NCI-H510A treated with DMSO at 0.1 percent for 48 hours (cell line): ENCODE measurements at places on chromosomes 6 and 20.

GRCh38 chr20:12040261-12040660 lies 122.6 kb downstream of the BTBD3 start:
- DNase-seq, result no peak

GRCh38 chr6:155310596-155310995 lies 3.7 kb downstream of the TFB1M start:
- no peak for DNase-seq

DNA sequence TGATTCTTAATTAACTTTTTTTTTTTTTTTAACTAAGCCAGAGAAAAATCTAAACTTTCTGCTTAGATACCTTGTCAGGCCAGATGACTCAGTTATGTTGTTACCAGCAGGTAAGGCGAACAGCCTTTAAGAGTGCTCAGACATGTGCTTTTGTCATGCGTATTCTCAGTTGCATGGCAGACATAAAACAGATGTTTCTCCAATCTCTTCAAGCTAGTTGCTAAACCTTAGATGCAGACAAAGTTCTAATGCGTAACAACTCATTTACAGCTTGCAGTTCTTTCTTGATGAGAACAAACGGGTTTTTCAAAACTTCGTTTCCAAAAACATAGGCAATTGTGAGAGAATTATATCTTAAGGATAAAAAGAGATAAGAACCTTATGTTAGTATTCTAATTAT lies 49.6 kb upstream of the GFRAL start:
- DNase-seq, result no peak

- no peak for DNase-seq
Measured at GRCh38 chr6:125742464-125743120, 6.8 kb upstream of the HEY2 start.

- no peak for DNase-seq
Measured at GRCh38 chr6:44435500-44435899, 48.0 kb downstream of the CDC5L start.

GRCh38 chr6:3347826-3348225 lies 89.1 kb downstream of the PSMG4 start:
- no peak for DNase-seq

GRCh38 chr6:74577619-74578018 lies 628.2 kb downstream of the COL12A1 start:
- DNase-seq, result no peak

GRCh38 chr20:54486585-54486984 lies 11.2 kb downstream of the DOK5 start:
- DNase-seq, result no peak

- DNase-seq, result no peak
Measured at GRCh38 chr20:36950414-36951197, 902 bp downstream of the SAMHD1 start.

GRCh38 chr20:41147767-41148191 lies 10.4 kb downstream of the PLCG1 start:
- no peak for DNase-seq

DNA sequence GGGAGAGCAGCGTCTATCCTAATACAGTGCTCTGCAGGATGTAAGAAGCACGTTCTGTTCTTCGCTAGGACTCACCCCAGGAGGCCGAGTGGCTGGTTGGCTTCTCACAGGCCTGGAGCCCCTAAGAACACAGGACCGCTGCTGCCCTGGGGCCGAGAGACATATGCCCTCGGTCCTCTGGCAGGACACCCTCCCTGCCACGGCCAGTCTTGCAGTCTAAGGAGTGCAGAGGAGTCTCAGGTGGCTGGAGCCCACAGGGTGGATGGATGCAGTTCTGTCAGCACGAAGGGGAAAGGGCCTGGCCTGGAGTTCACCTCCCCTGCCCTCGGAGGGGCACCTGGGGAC lies 96.5 kb downstream of the SMOC2 start:
- no peak for DNase-seq

DNA sequence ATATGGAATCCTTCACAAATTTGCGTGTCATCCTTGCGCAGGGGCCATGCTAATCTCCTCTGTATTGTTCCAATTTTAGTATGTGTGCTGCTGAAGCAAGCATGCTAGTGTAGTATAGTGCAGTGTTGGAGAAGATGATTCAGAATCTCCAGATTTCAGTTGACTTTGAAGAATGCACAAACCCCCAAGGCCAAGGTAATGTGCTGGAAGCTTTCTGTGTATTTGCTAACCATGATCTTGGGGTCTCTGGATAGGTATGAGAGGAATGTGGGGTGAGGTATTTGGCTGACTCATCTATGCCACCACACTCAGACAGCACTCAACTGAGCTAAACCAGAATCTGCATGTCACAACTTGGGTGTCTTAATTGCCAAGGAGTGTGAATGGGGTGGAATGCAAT lies 42.6 kb upstream of the DEK start:
- no peak for DNase-seq

DNA sequence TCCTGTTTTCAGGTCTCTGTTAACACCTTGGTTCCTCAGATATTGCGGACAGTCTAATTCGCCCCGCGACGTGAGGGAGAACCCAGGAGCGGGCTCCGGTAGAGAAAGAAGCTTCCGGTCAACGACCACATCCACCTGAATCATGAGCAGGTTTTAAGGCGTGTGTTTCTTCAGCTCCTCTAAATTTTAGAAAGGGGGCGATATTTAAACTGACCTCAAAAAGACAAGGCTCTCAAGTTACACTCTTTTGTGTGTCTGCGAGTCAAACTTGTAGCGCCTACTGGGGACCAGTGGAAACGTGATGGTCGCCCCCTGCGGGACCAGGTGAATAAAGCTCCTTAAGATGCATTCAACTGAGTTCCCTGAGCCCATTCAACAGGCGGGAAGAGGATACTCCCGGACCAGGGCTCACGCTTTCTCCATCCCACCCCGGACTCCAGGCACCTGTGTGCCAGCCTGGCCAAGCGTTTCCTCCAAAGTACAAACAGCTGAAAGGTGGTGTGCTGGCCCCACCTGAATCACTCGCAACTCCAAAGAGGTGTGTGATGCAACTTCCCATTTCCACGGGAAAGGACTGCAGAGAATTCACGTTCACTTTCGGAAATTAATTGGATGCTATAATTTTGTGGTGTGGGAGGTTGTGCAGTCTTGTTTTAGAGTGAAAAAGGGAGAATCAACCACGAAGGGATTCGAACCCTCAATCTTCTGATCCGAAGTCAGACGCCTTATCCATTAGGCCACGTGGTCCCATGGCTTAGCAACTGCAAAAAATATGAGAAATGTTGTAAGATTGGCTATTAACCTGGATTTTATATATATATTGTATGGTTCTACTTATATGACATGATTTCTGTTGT lies 17.0 kb downstream of the GPX5 start:
- DNase-seq, result no peak

- DNase-seq, result no peak
Measured at GRCh38 chr20:37775200-37775599, 81.4 kb downstream of the CTNNBL1 start.

DNA sequence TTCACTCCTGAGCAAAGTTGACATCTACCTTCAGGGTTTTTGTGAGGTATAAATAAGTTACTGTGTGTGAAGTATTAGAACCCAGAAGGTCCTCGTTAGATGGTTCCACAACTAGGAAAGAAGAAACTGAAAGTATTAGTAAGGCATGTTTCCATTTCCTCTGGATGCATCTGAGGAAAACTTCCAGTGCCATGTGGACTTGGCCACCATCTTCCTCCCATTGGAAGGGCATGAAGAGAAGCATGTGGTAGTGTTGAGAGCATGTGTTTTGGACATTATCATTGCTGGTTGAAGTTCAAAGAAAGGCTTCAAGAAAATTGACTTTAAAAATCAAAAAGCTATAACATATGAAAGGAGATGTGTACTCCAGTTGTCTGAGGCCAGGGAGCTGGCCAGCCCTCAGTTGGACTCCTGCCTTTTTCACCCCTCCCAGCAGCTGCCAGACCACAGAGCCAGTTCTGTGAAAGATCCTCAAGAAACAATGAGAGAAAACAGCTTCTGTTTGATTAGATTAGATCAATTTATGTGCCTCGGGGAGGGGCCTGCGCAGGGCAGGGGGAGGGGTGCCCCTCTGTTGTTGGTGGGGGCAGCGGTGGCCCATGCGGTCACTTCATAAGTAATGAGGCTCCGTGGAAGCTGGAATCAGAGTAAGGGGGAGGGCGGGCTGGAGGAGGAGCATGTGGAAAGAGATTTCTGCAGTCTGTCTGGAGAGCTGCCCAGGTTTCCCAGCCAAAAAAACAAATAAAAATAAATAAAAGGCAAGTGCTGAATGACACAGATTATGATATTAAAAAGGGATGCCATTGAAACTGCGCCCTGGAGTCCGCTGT lies 154.0 kb downstream of the JARID2 start:
- DNase-seq, result peak; percentile 56

- no peak for DNase-seq
Measured at GRCh38 chr20:63497138-63497945, 1.5 kb downstream of the EEF1A2 start.

DNA sequence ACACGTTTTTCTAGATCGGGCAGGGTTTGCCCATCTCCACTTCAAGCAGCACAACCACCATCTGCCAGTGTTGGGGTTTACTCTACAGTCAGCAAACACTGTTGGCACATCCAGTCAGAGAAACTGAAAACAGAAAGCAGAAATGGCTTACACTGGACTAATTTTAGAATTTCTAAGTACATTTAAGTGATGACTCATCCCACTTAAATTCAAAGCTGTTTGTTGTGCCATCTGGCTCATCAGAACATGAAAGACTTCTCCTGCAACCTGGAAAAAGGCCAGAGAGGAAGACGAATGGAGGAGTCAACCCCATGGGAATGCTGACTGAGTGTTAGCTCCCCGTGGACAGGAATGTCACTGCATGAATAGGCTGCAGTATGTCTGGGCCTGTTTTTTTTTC lies 21.8 kb downstream of the FAM209B start:
- no peak for DNase-seq

GRCh38 chr20:60465993-60466686 lies 507.9 kb downstream of the CDH26 start:
- no peak for DNase-seq

DNA sequence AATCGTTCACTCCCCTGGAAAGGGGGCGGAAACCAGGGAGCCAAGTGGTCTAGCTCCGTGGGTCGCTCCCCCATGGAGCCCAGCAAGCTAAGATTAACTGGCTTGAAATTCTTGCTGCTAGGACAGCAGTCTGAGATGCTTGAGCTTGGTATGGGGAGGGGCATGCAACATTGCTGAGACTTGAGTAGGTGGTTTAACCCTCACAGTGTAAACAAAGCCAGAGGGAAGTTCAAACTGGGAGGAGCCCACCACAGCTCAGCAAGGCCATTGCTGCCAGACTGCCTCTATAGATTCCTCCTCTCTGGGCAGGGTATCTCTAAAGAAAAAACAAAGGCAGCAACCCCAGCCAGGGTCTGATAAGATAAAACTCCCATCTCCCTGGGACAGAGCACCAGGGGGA lies 43.2 kb downstream of the COL21A1 start:
- DNase-seq, result no peak

- no peak for DNase-seq
Measured at GRCh38 chr6:87276624-87277023, 45.8 kb upstream of the SMIM8 start.

DNA sequence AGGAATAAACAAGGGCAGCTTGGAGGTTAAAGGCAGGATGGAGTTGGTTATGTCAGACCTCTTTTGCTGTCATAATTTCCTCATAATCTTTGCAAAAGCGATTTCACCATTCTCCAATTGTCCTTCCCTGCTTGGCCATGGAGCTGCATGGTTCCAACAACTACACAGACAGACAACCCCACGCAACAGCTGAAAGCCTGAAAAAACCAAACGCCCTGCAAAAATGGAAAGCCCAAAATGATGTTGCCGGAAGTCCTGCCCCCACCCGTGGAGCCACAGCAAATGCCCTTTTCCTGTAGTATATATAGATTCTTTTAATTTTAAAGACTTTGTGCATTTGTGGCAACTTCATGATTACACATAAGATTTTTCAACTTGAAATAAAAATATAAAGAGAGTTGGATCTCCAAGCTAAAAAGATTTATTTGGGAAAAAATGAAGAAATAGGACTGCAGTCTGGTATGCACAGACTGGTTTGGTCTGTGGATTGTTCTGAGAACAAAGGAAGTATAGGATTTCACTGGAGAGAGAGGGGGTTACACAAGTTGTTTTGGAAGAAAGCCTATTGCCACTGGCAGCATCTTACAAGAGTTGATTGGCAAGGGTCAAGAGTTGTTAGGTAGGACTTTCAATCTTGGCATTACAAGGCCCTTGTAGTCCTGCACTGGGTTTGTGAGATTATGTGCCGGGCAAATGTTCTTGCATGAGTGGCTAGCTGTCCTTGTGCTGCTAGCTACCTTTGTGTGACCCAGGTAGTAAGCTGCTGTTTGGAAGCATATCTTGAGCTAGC lies 190.0 kb downstream of the C6orf118 start:
- DNase-seq, result no peak

DNA sequence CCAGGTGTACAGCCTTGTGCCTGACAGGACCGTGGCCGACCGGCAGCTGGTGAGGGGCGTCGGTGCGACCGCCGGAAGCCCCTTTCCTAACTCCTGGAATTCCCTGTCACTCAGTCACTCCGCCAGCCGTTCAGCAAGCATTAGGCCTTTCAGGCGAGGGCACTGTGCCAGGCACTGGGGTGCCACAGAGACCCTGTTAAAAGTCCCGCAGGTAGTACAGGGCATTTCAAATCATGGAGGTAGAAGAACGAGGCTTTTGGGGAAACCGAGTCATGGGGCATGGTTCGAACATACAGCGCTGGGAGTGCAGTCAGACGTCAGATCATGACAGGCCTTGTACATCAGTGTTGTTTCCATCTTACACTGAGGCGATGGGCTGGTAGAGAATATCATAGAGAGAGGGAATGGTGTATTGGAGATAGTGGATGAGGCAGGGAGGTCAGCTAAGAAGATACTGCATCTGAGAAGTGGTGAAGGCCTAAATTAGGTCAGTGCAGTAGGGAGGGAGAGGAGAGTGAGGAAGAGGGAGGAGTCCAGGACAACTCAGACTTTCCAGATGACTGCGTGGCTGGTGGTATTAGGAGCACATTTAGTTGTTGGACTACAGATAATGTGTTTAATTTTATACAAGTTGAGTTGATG lies 892 bp upstream of the DXO start:
- DNase-seq, result no peak

DNA sequence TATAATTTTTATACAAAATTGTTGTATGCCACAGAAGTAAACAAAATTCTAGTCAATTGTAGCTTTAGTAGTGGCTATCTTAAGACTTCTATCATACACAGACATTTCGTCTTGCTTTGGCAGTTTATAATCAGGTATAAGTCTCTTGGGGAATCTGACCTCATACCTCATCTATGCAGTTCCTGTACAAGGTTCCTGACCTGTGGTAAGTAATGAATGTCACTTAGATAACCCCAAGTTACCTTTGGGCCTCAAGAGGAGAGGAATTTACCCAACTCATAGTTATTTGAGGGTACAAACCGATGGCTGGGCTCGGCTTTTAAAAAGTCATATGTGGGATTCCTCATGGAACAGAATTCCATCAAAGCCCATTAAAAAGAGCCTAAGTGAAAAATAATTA lies 58.8 kb upstream of the UNC93A start:
- no peak for DNase-seq

DNA sequence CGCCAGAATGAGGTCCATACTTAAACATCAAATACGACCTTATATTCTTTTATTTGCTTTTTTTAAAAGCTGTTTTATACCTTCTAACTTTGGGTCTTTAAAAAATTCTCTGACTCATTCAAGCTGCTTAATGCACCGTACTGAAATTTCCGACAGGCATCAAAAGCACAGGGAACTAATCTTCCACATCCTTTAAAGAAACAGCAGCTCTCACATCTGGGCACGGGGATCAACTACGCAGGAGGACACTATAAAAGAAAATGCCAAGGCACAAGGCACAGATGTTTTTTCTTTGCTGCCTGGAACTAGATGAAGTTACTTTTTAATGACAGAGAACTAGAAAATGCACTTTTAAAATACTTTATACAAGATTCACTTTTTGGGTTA lies 112.4 kb upstream of the ARG1 start:
- DNase-seq, result no peak

GRCh38 chr20:58637466-58638213 lies 13.4 kb upstream of the STX16 start:
- no peak for DNase-seq
